ENCODE measurements at places on chromosomes 12 and 14. TPM values are rescaled to one million over a fixed set of nuclear protein-coding genes. Genes with fewer than 3 reads are reported as not detected.

- peak; percentile 41 for DNase-seq
Measured at GRCh38 chr14:102055181-102055901, 31.5 kb downstream of the HSP90AA1 start.

DNA sequence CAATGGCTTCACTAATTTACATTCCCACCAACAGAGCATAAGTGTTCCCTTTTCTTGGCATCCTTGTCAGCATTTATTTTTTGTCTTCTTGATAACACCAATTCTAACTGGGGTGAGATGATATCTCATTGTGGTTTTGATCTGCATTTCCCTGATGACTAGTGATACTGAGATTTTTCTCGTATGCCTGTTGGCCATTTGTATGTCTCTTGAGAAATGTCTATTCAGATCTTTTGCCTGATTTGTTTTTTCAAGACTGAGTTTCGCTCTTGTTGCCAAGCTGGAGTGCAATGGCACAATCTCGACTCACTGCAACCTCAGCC is 4.7 kb upstream of the PLD4 start:
- DNase-seq = no peak

- DNase-seq = no peak
Measured at GRCh38 chr12:108583991-108584390, 13.9 kb downstream of the TMEM119 start.

DNA sequence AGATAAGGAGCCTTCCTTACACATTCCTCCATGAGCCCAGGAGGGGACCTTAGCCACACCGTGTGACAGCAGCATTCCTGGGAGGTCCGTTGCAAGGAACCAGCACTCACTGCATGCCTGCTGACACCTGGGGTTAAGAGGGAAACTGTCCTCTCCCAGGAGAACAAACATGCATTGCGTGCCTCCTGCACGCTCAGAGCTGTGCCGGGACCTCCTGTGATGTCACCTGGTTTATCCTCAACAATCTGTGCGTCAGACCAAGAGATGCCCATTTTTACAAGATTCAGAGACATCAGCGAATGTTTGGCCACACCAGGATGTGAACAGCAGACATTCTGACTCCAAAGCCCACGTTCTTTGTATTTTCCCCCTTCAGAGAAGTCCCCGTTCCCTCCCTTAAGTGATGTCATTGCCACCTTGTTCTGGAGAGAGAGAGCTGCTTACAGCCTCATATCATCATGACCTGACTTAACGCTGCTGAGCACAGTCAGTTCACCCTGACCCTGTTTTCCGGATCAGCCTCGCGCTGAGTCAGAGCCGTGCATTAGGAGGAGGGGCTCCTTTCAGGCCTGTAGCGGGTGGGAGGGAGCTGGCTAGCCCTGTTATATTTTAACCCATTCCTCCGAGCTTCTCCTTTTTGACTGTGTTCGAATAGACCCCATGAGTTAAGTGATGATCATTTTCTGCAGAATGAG is 36.2 kb downstream of the TMEM120B start:
- DNase-seq = peak; percentile 76

GRCh38 chr12:58629376-58629775 is 290.9 kb downstream of the LRIG3 start:
- DNase-seq = no peak

Gene TAS2R10
- not detected for total RNA-seq

Gene LBHD2
- not detected for total RNA-seq

Gene ADAM21
- 0.41 TPM for total RNA-seq
